ENCODE measurements at places on chromosomes 7 and 10.

GRCh38 chr7:37714606-37715005 lies 31.0 kb downstream of the GPR141 start:
- no peaks in the 10 kb centered on the region for H3K27me3 ChIP-seq
- no peaks in the 10 kb centered on the region for H3K4me1 ChIP-seq
- H3K27ac ChIP-seq, result no peak overlapping the region

DNA sequence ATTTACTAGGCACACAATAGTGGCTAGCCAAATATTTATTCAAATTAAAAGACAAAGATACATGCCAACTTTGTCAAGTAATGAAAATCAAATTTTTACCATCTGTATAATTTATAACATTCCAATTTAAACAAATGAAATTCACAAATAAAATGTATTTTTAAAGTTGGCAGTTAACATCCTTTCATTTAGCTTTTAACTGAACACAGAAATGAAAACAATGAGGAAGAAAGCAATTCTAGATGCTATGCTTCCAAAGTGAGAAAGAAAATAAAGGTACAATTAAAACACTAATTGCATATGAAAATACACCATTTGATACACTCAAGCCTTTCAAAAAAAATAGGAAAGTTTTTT lies 123.1 kb downstream of the MPP7 start:
- no peak overlapping the region for H3K4me3 ChIP-seq
- no peaks in the 10 kb centered on the region for H3K4me1 ChIP-seq
- no peaks in the 10 kb centered on the region for H3K27me3 ChIP-seq

DNA sequence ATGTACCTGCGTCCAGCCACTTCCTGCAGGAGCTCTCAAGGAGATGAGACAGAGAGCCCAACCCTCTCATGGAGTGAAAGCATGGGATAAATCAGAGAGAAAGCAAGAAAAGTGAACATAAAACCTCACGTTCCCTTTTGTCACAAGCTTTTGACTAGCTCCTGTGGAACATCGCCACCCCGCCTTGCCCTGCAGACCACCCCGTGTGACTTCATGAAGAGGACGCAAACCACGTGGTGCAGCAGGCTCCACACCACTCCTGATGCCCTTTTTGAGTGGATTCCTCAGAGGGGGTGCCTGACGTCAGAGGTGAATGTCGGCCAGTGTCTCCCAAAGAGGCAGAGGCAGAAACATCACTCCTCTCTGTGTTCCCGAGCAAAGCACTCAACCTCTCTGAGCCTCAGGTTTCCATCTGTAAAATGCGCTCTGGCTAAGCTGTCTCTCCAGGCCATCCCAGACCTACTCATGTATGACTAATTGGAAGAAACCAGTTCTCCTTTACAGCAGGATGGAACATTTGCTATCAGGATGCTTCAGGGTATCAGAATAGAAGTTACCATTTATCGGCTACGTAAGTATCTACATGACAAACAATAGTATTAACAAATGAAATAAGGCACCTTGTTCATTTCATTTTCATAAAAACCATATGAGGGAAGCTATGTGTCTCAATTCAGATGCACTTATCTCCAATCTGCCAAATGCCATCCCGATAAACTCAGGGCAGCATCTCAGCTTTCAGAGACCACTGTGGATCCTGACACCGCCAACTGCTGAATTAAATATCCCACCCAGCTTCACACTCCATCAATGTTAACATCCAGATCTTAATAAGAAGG lies 5.3 kb downstream of the ZNF488 start:
- H3K27ac ChIP-seq, result no peak overlapping the region
- H3K27me3 ChIP-seq, result no peaks in the 10 kb centered on the region
- DNase-seq, result no peak
- H3K4me1 ChIP-seq, result peaks cover 14% of the 10 kb centered on the region

GRCh38 chr10:33204031-33204430 lies 130.4 kb downstream of the NRP1 start:
- peaks cover 14% of the 10 kb centered on the region for H3K4me1 ChIP-seq
- H3K27ac ChIP-seq, result peak overlapping the region; percentile 17
- H3K36me3 ChIP-seq, result peaks cover 2% of the 10 kb centered on the region
- no peaks in the 10 kb centered on the region for H3K27me3 ChIP-seq

DNA sequence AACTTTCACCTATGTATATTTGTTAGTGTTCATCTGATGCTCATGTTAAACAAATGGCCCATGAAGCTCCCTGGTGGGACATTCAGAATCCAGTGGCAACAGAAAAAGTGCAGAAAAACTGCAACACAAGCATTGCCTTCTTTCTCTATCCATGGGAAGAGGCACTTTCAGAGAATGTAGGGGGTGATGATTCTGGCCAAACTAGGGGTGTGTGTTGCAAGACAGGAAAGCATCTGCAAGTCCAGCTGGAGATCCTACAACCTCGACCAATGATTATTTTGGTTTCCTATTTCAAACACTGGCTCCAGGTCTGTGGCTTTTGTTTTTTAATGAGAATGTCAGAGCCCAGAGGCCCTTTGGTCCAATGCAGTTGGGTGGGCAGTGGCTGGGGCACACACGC lies 198.7 kb downstream of the CXCL12 start:
- H3K27ac ChIP-seq, result no peak overlapping the region
- H3K27me3 ChIP-seq, result no peaks in the 10 kb centered on the region
- H3K4me1 ChIP-seq, result no peaks in the 10 kb centered on the region

DNA sequence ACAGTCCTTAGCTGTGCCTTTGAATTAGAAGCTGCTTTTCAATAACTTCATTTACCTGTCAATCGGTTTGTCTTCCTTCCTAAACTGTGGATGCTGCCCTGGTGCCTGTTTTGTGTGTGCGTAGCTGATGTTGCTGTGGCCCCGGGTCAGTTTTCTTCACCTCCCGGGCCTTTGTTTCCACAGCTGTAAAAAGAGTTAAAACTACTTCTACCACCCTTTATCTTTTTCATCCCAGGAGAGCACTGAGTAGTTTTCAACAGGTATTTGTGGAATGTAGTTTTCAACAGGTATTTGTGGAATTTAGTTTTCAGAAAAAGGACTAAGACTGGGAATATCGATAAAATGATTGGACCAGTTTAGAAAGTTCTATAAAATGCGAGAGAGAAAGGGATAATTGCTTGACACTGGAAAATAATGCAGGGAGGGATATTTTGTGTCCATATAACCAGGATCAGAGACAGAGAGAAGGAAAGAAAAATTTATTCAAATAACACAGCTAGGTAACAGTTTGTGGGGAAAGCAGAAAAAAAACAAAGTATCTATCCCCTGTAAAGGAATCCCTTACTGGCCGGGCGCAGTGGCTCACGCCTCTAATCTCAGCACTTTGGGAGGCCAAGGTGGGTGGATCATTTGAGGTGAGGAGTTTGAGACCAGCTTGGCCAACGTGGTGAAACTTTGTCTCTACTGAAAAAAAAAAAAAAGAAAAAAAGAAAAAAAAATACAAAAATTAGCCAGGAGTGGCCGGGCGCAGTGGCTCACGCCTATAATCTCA lies 15.9 kb upstream of the IGF2BP3 start:
- no peaks in the 10 kb centered on the region for H3K27me3 ChIP-seq
- no peak overlapping the region for H3K4me3 ChIP-seq
- peaks cover 4% of the 10 kb centered on the region for H3K4me1 ChIP-seq
- no peak for DNase-seq
- H3K36me3 ChIP-seq, result no peaks in the 10 kb centered on the region
- 0 out of 2 replicates have a peak overlapping the region, but pooled peaks have one; percentile 41 for H3K27ac ChIP-seq

- H3K27ac ChIP-seq, result no peak overlapping the region
- no peaks in the 10 kb centered on the region for H3K27me3 ChIP-seq
- no peaks in the 10 kb centered on the region for H3K4me1 ChIP-seq
- peaks cover 22% of the 10 kb centered on the region for H3K36me3 ChIP-seq
- H3K4me3 ChIP-seq, result no peak overlapping the region
Measured at GRCh38 chr10:99422529-99423096, 7.8 kb downstream of the GOT1 start.

DNA sequence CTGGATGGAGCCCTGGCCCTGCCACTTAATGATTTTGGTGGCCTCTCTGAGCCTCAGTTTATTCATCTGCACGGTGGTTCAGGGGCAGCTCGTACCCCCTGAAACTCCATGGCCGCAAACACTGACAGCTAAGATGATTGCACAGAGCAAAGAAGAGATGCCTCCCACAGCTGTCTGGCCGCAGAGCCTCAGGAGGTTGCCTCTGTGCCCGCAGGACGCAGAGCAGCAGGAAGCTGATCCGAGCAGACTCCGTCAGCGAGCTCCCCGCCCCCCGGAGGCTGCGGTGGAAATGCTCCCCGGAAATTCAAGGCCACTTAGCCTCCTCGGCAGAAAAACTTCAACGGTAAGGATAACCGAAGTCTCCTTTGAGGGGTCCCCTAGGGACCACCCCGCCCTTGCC lies 30.2 kb upstream of the C10orf53 start:
- no peak overlapping the region for H3K27ac ChIP-seq
- H3K4me1 ChIP-seq, result no peaks in the 10 kb centered on the region
- H3K36me3 ChIP-seq, result no peaks in the 10 kb centered on the region
